ENCODE measurements at places on chromosomes 6 and 20.

DNA sequence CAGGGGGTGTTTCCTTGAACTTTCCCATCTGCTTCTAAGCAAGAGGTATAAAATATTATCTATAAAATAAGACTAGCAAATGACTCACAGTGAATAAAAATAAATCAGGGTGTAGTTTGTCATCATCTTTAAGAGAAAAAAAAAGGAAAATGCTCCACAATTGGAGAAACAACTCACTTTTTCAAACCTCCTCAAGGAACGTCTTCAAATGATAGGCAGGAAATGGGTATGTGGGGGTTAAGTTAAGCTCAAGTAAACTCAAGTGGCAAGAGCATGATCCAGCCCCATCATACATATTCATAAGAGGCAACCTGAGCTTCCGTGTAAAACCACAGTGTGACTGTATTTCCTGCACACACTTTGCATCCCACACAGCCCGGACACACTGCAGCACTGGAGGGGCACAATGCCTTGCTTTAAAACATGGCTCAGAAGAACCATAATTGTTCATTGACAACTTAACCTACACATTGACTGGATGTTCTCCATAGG lies 58.5 kb upstream of the CEP85L start:
- peak; percentile 86 for DNase-seq

GRCh38 chr6:15183979-15184378 lies 61.9 kb upstream of the JARID2 start:
- no peak for DNase-seq

- no peak for DNase-seq
Measured at GRCh38 chr20:45189067-45189609, 14.4 kb downstream of the PI3 start.

DNA sequence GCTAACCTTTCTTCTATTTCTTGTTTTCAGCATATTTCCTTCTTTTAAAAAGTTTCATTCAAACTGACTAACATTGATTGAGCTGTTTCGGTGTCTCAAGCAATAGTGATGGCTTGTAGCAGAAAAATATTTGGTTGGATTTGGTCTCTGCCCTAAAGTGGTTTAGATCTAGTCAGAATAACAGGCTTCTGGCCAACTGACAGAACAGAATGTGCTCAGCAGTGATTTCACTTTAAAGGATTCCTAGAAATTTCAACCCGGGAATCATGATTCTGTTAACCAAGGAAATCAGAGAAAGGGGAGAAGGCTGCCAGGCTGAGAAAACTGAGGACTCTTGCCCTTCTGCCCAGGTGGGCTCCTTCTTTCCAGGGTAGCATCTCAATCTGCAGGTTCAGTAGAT lies 16.6 kb upstream of the GSTA1 start:
- DNase-seq: no peak

DNA sequence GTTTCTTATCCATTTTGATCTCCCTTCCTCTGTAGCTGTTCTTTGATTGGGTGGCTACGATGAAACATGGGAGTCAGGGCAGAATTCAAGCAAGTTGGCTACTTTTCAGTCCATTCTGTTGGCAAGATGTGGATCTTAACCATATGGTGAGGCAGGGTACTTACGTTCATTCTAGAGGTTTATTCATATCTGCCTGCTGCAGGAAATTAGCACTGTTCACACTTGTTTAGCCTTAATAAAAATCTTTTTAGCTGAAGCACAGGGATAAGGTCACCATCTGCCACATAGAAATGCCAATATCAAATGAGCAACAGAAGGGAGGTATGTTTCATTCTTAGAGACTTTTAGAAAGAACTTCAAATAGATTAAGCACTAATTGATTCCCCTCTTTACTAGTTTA lies 83.9 kb downstream of the GRIK2 start:
- DNase-seq: no peak

DNA sequence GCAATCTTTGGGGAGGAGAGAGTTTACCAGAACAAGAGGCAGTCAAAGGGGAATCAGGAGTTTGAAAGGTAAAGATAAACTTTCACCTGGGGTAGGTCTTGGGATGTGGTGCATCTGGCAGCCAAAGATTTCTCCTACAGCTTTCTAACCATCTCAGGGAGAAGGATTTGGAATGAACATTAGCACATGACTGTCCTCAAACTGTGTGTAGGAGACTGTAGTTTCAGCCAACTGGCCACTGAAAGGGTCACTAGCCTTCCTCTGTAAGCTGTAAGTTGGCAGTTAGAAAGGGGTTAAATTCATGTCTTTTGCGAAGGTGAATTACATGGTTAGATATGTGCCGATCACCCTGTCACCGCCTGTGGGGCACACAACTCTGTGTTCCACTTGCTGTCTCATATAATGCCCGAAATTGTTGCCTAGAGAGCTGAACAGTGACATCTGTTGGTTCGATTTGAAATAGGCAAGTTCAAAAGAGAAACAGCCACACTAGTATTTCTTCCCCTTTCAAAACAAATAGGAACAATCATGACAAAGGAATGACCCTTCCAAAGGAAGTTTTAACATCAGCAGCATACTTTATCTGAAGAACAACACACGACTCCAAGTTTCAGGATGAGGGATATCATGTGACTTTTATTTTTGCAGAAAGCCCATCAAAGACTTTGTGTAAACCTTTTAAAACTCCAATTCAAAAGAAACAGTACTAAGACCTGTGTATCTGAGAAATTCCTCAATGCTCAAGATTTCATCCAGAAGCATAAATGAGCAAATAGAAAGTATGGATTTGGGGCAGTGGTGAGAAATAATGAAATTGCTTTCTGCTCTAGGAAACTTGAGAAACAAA lies 1.1 kb upstream of the OPN5 start:
- DNase-seq: no peak

DNA sequence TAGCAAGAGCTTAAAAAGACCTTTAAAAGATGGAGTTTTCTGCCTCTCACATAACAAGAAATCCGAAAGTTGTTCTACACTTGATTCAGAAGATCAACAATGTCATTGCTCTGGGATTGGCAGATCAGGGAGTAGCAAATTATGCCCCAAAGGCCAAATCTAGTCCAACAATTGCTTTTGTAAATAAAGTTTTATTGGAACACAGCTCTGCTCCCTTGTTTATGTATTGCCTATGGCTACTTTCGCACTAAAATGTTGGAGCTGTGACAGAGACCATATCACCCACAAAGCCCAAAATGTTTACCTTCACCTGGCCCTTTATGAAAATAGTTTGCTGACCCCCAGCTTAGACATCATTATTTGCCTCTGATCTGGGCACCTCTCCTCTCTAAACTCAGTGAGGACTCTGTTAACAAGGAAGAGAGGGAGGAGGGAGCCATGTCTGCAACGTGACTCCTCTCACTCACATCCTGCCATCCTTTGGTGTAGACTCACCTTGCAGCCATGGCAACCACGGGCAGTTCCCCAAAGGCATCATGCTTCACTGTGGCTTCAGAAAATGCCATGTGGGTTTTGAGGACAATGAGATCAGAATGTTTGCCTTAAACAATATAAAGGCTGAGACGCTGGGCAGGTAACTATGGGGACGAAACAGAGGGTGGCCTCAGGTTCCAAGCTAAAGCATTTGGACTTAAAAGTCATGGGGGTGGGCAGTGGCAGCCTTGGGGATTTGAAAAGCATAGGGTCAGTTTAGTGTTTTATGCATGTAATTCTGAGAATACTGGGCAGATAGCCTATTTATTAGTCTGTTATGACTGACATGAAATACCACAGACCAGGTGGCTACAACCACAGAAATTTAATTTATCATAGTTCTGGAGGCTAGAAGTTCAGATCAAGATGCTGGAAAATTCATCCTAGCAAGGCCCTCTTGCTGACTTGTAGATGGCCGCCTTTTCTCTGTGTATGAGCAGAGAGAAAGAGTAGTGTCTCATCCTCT lies 149.7 kb upstream of the TNFAIP3 start:
- no peak for DNase-seq

GRCh38 chr20:18019068-18019467 lies 38.6 kb downstream of the OVOL2 start:
- DNase-seq: peak; percentile 51

DNA sequence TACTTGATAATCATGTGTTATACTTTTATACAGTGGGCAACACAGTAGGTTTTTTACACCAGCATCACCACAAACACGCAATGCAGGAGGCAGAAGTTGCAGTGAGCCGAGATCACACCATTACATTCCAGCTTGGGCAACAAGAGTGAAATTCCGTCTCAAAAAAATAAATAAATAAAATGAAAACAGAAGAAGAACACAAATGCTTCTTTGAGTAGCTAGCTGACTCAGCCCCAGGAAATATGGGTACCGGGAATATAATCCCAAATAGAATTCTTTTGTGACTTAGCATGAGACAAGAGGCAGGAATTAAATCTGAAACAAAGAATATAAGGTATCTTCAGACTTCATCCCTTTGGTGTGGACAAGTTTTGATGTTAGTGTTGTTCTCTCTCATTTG lies 164.2 kb upstream of the ATXN1 start:
- no peak for DNase-seq

GRCh38 chr6:36774331-36774730 lies 64.9 kb downstream of the CPNE5 start:
- DNase-seq: no peak

DNA sequence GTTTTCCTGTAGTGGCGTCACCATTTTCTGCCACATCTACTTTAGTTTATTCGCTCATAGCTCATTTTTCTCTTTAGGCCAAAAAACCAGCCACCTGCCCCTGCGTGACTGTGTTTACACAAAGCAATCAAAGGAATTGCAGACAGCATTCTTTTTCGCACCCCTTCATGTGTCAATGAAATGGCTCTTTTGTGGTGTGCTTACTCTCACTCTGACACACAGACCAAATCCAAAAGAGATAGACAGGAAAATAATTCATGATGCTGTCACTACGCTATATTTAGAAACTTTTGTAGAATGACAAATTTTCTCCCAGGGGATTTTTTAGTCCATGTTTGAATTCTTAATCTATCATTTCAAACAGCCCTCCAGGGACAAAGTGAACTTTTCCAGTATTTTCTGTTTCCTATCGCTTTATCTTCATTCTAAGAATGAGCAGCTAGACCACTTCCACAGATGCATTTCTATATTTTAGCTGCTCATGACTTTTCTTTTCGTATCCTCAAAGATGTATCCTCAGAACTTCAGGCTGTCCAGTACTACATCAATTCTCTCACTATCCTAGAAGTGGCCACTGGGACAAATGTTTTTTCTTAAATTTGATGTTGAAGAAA lies 37.9 kb upstream of the KHDRBS2 start:
- DNase-seq: no peak

DNA sequence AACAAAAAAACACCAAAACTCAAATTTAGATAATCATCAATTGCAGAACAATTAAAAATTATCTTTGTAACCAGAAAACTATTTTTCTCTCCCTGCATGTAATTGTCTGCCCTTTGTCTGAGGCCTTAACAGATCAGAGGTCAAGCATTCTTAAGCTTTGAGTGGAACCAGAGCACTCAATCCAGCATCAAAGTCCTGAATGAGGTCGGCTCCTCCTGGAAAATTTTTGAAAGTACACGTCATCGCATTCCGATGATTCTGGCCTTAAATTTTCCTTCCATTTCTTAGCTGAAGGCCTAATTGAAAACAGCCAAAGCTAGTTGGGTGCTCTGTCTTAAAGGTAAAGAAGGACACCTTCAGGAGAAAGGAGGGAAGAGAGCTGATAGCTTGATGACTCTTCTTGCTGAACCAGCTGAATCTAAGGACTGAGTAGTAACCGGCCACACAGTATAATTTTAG lies 510.2 kb upstream of the SULF2 start:
- DNase-seq: no peak

DNA sequence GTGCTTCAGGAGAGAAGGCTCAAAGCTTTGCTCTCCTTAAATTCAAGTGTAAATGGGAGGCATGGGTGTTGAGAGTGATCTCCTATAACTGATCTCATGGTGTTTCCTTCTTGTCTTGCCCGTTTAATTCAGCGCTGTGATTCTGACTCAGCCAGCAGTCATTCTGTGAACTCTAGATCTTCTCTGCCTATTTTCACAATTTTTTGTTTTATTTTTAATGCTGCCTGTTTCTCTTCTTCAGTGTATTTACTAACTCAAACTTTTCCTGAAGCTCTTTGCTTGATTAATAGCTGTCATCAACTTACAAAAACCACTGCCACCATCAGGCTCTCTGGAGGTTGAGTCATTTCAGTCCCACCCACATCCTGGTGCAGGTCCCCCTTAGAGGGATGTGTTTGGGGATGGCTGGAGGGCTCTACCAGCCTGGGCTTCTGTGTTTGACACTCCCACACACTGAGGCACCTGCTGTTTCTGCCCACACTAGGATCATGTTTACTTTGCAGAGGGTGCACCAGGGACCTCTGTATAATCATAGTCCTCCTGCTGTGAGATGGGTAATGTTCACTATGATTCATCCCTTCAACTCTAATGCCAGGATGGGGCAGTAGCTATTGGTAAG lies 94.0 kb downstream of the SHLD1 start:
- DNase-seq: no peak

- no peak for DNase-seq
Measured at GRCh38 chr6:87210979-87211378, 55.6 kb downstream of the ZNF292 start.
